ENCODE measurements at places on chromosomes 5 and 9.

GRCh38 chr9:111052791-111053190 is 14.5 kb upstream of the LPAR1 start:
- DNase-seq: no peak

DNA sequence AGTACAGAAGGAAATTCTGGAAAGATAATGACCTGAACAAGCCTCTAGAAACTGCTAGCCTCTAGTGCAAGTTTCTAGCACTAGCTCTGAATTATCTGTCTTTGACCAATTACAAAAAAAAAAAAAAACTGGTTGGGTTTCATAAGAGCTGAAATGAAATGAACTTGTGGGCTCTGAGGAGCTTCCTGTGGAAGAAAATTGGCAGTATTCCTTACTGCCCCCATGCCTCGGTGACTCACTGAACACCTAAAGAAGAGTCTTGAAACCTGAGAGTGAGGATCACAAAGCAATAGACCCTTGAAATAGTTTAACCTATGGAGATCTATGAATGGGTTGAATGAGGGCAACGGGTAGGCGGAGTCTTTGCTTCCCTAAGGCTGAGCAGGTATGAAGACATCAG is 263.6 kb upstream of the RASA1 start:
- no peak for DNase-seq

GRCh38 chr5:39164529-39165402 is 54.6 kb downstream of the FYB1 start:
- DNase-seq: no peak

DNA sequence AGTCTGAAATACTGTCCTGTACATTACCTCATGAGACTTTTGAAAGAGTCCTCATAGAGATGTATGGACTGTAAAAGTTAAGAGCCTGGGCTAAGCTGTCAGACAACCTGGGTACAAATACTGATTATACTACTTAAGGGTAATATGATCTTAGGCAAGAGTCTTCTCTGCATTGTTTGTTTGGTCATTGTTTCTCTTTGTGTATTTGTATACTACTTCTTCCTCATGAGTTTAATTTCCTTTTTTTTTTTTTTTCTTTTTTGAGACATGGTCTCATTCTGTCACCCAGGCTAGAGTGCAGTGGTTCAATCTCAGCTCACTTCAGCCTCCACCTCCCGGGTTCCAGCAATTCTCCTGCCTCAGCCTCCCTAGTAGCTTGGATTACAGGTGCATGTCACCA is 2.6 kb upstream of the PFDN1 start:
- DNase-seq: no peak

DNA sequence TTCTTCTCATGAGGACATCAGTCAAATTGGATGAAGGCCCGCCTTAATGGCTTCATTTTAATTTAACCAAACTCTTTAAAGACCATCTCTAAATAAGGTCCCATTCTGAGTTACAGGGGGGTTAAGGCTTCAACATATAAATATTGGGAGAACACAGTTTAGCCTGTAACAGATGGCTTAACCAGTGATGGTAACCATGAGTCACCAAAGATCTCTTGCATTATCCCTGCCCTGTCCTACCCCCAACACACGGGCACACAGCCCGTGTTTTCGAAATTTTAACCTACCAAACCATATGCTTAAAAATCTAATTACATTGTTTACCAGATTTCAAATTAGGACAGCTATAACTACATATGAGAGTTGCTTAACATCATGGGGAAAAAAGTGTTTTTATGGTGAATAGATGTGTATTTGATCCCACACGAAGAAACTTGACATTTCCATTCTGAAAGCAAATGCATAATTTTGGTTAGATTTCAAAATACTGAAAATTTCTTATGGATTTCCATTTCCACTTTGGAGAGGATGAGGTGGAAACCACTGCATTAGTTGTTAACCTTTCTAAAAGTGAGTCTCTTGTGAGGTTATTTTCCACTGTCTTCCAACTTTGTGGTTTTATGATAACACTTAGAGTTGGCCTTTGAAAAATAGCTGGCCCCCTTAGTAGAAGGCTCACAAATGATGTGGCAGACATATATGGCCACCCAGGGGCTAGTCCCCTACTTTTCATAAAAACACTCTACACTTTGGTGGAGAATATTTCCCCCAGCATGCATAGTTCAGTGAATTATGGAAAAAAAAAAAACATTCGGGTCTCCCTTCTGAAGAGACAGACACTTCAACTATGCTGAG is 849.3 kb downstream of the TLE1 start:
- DNase-seq: no peak

- no peak for DNase-seq
Measured at GRCh38 chr9:107397076-107398044, 92.2 kb downstream of the KLF4 start.

GRCh38 chr5:79864364-79864763 is 126.7 kb downstream of the MTX3 start:
- DNase-seq: no peak

GRCh38 chr5:76165029-76165428 is 81.8 kb downstream of the SV2C start:
- DNase-seq: no peak

DNA sequence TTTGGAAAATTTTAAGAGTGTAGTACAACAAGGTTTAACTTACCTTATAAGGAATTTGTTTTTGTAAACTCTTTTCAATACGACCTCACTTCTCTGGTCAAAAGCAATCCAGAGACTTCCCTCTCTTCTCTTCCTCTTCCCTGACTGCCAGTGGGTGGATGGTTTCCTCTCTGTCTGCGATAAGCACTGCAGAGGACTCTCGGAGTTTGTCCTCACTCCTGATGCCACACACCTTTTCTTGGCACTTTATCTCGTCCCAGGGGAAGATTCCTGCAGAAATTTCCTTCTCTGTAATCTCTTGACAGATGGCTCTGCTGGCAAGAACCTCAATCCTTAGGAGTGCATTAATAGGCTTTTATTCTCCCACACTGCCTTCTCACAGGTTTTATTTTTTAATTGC is 641.6 kb downstream of the NR2F1-AS1 start:
- DNase-seq: no peak

DNA sequence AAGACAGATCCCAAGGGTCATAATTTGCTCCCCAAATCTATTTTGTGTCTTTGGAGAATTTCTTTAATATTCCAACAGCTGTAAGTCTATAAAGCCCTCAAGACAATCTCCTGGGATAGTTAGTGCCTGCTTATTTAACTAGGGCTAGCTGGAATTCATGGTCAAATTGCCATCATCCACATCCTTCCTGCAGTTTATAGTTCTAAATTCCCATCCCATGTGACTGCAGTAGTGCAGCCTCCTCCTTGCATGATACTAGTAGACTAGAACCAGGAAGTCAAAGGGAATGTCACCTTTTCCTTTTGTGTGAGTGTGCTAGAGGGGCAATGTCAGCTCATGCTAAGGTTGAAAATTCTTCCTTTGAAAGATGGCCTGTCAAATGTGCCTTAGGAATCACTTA is 214.8 kb upstream of the PIK3R1 start:
- no peak for DNase-seq

DNA sequence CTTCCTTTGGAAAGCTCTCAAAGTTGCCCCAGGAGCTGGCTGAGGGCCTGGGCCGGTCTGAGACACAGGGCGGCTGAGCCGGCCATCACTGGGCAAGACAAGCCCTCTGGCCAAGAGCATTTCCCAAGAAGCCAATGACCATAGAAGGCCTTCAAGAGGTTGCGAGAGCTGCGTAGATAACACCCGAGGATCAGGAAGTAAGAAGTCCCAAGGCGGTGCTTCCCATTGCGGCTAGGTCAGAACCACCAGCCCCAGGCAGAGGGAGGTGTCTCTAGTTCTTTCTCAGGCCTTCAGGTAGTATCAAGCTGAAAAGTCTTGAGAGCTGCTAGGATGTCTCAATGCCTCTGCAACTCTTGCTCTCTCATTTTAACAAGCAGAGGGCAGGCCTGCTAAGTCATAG is 54.0 kb upstream of the C5orf58 start:
- DNase-seq: no peak

DNA sequence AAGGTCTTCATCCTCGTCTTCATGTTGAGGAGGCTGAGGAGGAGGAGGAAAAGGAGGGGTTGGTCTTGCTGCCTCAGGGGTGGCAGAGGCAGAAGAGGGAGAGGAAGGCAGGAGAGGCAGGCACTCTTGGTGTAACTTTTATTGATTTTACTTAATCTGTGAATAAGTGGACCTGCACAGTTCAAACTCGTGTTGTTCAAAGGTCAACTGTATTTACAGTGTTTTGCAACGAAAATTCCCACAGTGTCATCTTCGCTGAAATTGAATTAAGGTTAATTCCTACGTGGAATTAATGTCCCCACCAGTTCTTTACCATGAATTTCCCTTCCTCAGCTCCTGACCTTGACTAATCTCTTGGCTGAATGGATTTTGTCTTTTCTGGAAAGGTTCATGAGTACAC is 21.2 kb upstream of the ENHO start:
- no peak for DNase-seq

GRCh38 chr5:58327289-58327688 is 132.6 kb downstream of the PLK2 start:
- no peak for DNase-seq

DNA sequence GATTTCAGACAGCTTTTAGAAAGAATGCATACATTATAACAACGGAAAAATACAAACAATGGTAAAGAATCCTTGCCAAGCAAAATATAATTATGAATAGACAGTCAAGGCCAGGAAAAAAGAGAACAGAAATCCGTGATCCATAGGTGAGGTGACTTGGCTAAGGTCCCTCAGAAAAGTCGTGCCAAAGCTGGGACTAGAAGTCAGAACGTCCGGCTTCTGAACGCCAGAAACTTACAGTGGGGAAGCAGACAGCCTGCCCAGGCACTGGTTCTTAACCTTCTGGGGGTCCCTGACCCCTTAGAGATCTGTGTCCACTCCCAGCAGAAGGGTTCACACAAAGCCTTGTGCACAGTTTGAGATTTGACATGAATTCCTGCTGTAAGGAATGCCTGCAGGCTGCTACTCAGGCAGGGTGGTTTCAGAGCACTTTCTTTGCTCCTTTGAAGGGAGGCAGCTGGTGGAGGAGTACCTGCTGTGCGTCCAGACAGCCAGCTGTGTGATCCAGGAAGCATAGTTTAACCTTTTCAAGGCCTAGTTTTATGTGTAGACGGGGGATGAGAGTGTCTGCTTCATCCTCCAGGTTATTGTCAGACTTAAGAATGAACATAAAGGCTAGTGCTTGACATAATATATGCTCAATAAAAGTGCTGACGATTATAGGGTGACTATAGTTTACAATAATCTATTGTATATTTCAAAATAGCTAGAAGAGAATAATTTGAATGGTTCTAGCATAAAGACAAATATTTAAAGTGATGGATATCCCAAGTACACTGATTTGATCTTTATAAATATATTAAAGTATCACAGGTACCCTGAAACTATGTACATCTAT is 852 bp downstream of the ARHGEF37 start:
- DNase-seq: no peak

- no peak for DNase-seq
Measured at GRCh38 chr9:88923653-88924288, 67.5 kb upstream of the S1PR3 start.

- no peak for DNase-seq
Measured at GRCh38 chr5:157214415-157214814, 33.8 kb downstream of the ITK start.

DNA sequence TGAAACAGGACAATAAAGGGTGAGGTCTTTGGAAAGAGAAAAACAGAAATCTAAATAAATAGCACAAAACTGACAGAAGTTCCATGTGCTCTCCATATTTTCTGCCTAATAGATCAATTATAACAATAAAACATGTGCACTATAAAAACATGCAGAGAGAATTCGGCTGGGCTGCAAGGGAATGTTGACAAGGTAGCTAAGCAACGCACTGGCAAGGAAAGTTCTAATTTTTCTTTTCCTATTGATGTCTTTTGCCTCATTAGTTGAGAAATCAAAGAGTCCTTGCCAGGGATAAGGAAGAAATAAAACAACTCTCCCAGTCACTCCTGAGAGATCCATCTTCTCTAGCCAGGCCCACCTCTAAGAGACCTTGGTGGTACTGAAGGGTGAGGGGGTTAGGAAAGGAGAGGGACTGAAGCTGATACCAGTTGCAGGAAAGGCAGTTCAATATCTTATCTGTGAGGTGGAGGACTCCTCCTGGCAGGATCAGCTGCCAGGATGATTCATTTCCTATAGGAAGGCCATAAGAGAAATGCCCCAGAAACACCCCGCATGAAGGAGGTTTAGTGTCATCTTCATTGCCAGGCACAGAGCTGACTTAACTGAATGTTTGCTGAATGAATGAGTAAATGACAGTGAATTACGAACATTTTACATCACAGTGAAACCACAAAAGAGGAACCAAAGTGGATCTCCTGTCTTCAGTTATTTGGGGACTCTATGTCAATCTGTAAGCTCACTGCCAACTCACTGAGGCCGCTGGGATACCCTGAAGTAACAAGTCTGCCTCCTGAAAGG is 63.7 kb upstream of the IFNK start:
- DNase-seq: no peak

- no peak for DNase-seq
Measured at GRCh38 chr5:154342963-154343362, 102.8 kb upstream of the SAP30L start.

DNA sequence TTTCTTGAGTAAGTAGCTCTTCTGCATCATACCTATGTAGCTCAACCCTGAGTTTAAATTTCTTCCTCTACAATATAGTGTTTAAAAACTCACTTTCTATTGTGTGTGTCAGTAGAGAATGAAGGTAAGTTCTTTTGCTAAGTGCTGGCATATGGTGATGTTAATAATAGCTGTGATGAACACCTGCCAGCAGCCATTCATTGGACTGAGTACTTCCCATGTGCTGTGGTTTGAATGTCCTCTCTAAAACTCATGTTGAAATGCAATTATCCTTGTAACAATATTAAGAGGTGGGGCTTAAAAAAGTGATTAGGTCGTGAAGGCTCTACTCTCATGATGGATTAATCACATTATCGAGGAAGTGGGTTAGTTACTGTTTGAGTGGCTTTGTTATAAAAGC is 645.2 kb upstream of the RGMB start:
- no peak for DNase-seq

GRCh38 chr5:134142806-134143205 is 28.3 kb downstream of the TCF7 start:
- no peak for DNase-seq

GRCh38 chr5:74124826-74125225 is 498.8 kb downstream of the ARHGEF28 start:
- no peak for DNase-seq

GRCh38 chr5:96823900-96824380 is 16.2 kb upstream of the ERAP1 start:
- DNase-seq: no peak

DNA sequence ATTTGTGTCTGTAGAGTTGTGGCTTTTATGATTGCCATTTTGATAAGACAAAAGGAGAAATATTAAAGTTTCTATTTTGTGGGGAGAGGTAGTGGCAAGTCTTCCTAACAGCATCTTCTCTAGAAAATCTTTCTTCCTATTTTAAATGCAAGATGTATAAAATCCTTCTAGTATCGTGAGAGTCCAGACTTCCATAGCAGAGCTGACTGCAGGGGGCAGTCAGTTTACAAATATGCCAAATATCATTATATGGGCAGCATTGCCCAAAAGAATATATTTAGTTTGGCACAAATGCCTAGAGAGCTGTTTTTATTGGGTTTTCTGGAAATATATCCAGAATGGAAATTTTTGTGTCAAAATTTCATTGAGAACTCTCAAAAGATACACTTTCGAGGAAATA is 82.1 kb upstream of the ALDH1A1 start:
- DNase-seq: no peak

GRCh38 chr9:12723409-12724028 is 30.3 kb downstream of the TYRP1 start:
- DNase-seq: no peak
